Stimulated activated CD4-positive, alpha-beta T cell treated with anti-CD3 and anti-CD28 coated beads, Interleukin-4, amount 100 ng/mL, for 1 hour (primary cell): ENCODE measurements at places on chromosomes 2 and 18.

DNA sequence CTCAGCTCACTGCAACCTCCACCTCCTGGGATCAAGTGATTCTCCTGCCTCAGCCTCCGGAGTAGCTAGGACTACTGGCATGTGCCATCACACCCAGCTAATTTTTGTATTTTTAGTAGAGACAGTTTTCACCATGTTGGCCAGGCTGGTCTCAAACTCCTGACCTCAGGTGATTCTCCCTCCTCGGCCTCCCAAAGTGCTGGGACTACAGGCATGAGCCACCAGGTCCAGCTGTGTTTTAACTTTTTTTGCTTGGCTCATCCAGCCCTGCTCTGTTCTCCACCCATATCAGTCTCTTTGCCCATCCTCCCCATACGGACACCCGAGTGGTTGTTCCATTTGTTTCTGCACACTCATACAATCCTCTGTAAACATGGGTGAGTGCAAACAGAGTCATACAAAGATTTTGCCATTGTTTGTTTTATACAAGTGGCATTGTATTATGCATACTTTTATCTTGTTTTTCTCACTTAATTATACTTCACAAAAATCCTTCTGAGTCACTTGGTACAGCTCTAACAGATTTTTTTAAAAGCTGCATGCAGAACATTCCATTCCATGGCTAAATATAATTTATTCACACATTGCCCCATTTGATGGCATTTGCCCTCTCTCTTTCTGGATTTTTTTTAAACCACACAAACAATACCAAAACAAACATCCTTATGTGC, 5.3 kb downstream of the APOB start:
- DNase-seq = no peak

GRCh38 chr2:151315381-151315903, 26.0 kb upstream of the NMI start:
- DNase-seq = no peak

DNA sequence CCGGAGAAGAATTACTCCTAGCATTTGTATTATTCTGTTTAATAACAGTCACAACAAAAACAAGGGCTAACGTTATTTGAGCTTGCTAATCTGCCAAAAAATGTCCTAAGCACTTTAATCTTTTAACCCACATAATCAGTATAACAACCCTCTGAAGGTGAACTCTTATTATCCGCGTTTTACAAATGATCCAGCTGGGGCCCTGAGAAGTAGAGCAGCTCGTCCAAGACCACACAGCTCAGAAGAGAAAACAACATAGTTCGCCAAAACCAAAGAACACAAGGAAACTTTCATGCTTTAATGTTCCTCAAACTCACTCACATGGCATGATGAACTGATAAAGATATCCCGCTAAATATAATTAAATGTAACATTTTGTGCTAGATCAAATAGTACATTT, 159.7 kb upstream of the ZNF236 start:
- DNase-seq = no peak

GRCh38 chr18:58578321-58578720, 50.6 kb downstream of the ALPK2 start:
- DNase-seq = no peak

GRCh38 chr2:217948351-217948791, 54.4 kb downstream of the TNS1 start:
- DNase-seq = no peak

GRCh38 chr2:233124421-233125080, 64.4 kb downstream of the INPP5D start:
- DNase-seq = no peak

- DNase-seq = no peak
Observed at GRCh38 chr2:138267161-138267901, 234.2 kb upstream of the SPOPL start.

DNA sequence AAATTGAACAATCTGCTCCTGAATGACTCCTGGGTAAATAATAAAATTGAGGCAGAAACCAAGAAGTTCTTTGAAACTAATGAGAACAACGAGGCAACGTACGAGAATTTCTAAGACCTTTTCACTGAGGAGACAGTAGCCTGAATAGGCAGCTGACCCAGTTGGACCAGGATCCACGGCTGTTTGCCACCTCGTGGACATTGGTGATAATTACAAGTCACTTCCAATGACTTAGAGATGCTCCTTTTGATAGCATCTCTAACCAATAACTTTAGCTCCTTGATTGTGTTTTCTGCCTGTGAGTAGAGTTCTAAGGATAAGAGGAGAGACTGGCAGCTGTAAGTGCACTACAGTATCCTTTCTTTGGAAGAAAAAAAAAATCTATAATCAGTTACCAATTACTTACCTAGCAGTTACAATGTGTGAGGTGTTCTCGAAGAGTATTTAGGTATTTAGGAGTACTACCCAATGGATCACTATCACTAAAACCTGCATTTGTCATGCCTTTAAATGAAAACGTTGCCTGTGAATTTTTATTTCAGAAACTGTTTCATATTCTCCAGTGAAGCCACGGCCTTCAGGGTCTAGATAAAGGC, 31.3 kb upstream of the CNTNAP5 start:
- peak; percentile 1 for DNase-seq

DNA sequence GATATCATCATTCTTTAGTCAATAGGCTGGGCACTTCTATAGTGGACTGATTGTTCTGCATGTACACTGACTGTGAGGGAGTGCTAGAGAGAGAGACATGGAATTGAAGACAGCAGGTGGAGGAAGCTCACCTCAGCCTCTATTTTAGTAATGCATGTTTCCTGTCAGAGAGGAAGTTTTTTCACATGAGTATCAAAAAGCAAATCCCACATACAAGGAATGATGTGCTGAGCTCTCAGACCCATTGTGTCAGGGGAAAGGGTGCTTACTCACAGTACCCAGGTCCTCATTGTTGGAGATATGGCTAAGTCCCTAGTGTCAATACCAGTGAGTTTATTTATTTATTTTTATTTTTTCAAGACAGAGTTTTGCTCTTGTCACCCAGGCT, 9.9 kb upstream of the CDK15 start:
- DNase-seq = no peak
